ENCODE measurements at places on chromosomes 1 and 21. TPM values are rescaled to one million over a fixed set of nuclear protein-coding genes. Genes with fewer than 3 reads are reported as not detected.

Gene TFF3
- total RNA-seq = not detected

Gene ACTL8
- not detected for total RNA-seq

Gene OR2M3
- total RNA-seq = not detected

Gene TRABD2B
- total RNA-seq = under 0.01 TPM

Gene PIK3C2B
- total RNA-seq = 0.36 TPM

Gene OPTC
- not detected for total RNA-seq

Gene SV2A
- total RNA-seq = 20.3 TPM

DNA sequence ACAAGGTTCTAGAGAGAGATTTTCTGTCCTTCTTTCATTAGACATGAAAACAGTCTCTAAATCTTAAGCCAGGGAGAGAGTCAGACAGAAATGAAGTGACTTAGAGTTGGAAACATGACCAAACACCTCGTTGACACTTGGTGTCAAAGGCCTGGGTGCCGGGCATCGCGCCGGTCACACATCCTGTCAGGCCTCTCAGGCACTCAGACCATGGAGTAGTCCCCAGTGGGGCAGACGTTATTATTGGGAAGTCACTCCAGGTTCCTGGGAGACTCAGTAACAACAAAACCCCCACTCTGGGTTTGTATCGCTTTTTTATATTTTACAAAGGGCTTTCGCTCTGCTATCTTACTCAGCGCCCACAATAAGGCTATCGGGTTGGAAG is 25.8 kb downstream of the KCNN3 start:
- DNase-seq = no peak

DNA sequence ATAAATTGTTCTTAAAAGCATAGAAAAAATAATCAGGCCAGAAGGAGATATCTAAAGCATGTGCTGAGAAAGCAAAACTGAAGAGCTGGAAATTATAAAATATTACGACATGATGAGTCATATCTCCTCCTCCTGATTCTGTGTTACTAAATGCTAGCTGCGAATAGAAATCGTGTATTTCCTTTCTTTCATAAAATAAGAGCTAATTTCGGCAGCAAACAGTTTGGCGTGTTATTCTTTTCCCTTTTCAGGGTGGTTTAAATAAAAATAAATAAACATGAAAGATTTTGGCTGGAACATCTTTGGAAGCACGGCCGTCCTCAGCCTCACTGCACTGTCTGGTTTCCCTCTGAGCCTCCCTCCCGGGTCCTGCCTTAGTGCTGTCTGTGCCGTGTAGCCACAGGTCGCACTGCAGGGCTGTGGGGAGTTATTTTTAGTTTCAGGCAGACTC is 56.0 kb downstream of the ADARB1 start:
- peak; percentile 93 for DNase-seq

- DNase-seq = peak; percentile 82
Measured at GRCh38 chr21:42009018-42009830, 936 bp downstream of the ZBTB21 start.

- peak; percentile 99 for DNase-seq
Measured at GRCh38 chr1:3068564-3069431, at the start of gene PRDM16. PRDM16 (plus strand) TSS chr1:3069203; CDS start chr1:3069260, 57 bp downstream.

DNA sequence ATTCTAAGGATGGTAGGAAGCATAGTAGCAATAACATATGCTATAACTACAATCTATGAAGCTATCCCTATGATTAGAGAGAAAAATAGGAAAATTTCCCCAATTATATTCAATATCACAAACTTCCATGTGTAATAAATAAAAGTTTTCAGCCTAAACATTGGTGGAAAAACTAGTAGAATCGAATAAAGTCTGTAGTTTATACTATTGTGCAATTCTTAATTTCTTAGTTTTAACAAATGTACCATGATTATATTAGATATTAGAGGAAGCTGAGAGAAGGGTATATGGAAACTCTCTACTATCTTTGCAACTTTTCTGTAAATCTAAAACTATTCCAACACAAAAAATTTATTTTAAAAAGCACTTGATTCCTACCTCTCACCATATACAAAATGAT is 13.8 kb upstream of the GFI1 start:
- no peak for DNase-seq

- DNase-seq = no peak
Measured at GRCh38 chr1:173014160-173014559, 36.6 kb downstream of the TNFSF18 start.

GRCh38 chr1:23214640-23215039 is 2.7 kb downstream of the HTR1D start:
- DNase-seq = peak; percentile 78

GRCh38 chr1:110492573-110492972 is 26.4 kb downstream of the KCNA10 start:
- peak; percentile 62 for DNase-seq

DNA sequence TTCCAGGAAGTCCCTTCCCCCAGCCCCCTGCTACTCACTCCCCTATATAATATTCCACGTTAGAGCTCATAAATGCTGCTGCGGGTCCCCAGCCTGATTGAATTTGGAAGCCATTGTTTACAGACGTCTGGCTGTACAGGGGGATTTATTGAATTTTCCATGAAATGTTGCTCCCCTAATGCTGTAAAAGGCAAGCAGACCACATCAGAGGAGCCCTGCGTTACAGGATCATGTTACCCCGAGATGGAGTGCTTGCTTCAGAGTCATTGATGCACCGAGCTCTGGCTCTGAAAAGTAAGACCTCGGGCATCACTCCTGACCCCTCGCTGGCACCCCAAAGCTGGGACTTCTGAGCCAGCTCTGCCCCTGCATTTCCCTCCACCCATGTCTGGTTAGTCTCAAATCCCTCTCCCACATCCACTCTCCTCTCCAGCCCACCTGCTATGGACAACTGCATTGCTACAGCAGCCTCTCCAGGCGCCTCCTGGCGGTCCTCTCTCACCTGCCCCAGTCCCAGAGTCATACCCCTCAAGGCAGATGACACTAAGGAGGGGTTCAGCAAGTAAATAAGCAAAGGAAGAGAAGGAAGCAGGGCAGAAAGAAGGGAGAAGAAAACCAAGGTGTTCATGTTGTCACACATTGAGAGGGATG is 127.8 kb downstream of the TMEM53 start:
- peak; percentile 27 for DNase-seq

DNA sequence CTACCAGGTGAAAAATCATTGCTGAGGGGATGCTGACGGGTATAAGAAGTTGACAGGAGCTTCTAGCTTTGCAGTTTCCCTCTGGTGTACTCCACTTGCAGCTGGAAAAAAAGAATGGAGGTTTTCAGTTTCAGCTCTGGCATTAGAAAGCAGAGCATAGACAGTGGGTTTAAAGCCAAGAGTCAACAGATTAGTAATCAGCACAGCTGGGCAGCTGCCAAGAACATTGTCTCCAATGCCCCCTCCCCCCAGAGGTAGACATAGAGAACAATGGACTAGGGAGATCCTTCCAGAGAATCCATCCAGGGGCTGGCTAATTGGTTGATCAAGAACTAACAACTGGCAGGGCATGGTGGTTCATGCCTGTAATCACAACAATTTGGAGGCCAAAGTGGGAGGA is 10.1 kb upstream of the ZBTB8B start:
- DNase-seq = no peak

GRCh38 chr1:180646547-180646946 is 14.7 kb downstream of the XPR1 start:
- DNase-seq = no peak

DNA sequence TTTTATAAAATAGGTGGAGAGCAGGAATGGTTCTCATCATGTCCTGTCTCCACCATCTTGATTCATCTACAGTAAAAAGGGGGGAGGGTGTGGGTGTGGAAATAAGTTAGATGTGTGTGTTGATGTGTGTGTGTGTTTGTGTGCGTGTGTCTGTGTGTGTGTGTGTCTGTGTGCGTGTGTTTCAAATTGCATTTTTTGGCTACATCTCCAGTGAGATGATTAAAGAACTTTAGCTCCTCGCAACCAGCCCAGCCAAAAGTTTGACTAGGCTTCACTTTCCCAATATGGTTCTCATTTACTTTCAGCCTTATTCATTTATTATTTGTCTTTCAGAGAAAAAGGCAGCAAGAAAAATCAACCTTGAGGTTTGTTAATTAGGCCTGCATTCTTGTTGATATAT is 14.7 kb upstream of the HAO2 start:
- DNase-seq = no peak

DNA sequence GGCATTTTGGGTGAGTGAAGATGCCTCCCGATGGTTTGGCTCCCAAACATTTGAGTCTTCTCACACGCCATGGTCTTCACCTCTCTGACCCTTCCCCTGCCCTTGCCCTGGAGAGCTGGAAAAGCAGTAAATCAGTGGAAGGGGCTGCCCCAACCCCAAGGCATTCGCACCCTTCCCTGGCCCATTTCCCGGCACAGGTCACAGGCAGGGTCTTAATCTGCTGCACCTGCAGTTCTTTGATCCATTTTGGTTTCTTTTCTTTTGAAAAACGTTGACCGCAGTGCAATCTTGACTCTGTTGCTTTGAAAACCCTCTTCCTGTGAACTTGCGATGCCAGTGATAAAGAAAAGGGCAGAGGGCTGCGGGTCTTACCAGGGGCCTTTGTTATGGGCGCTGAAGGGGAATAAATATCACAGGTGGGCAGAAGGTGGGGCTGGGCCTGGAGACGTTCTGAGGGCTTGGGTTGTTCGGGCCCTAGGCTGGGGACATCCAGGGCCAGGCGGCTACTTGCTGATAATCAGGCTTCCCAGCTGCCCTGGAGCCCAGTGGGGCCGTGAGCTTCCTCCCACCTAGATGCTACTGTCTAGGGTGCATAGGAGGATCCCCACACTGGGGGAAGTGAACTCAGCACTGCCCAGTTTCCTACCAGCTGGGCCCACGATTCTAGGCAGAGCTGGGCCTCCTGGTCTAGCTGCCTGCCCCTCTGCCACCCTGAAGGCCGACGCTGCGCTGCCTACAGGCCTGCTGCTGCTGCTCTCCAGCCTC is 38.6 kb upstream of the EPS8L3 start:
- DNase-seq = no peak

DNA sequence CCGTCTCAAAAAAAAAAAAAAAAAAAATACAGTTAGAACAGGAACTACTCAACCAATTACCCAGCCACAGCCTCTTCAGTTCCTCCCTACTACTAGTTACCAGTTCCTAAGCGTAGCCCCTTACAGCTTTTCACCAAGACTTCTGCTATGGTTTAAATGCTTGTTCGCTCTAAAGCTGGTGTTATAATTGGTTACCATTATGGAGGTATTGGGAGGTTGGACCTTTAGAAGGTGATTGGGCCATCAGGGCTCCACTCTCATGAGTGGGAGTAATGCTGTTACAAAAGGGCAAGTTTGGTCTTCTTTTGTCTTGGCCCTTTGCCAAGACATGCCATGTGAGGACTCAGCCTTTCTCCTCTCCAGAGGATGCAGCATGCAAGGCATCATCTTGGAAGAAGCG is 3.0 kb upstream of the SMPDL3B start:
- no peak for DNase-seq

DNA sequence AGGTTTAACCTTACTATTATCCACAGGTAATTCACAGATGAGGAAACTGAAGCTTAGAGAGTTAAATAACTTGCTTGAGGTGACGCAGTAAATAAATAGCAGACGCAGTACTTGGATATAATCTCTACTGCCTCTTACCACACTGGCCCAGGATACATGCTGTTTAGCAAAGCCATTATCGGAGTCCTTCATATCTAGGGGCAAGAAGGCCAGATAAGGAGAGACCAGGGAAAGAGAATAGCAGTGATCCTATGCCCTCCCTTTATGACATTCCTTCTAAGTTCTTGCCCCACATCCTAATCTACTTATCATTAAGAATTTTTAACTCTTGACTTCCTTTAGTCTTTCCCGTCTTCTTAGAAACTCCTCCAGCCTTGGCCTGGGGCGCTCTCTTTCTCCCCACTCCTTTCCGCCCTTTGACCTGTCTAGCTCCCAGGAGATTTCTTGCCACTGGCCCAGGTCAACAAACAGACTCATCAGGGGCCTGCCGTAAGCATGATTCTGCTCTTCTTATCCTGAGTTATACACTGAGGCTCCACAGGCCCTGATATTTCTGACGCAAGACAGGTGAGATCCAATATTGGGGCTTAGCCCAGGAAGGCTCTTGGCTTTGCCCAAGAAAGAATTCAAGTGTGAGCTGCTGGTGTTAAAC is 11.4 kb upstream of the SLAMF1 start:
- DNase-seq = no peak
